ENCODE measurements at places on chromosomes 2 and 18. TPM values are rescaled to one million over a fixed set of nuclear protein-coding genes. Genes with fewer than 3 reads are reported as not detected.

DNA sequence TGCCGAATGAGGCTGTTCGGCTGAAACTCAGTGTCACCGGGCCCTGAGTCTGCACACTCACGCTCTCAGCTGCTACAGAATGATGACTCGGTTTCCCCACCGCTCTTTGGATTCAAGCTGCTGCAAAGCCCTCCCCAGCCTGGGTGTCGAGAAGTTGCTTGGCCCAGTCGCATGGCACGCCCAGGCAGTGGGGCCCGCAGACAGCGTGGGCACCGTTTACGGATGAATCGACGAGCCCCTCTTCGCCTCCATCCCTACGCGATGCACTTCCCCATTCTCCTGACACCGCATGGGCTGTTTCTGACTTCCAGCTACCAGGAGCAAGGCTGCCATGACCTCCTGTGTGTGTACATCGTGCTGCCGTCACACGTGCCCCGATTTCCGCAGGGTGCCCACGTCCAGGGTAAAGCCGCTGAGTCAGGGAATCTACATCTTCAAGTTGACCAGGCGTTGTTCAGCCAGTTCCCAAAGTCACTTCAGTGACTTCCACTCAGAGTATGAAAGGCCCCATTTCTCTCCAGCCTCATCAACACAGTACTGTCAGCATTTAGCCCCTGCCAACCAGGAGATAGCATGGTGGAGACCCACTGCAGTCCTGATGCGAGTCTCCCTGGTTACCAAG, 60.3 kb upstream of the GPC1 start:
- DNase-seq, result no peak

The GYPC gene
- total RNA-seq, result 89.2 TPM

DNA sequence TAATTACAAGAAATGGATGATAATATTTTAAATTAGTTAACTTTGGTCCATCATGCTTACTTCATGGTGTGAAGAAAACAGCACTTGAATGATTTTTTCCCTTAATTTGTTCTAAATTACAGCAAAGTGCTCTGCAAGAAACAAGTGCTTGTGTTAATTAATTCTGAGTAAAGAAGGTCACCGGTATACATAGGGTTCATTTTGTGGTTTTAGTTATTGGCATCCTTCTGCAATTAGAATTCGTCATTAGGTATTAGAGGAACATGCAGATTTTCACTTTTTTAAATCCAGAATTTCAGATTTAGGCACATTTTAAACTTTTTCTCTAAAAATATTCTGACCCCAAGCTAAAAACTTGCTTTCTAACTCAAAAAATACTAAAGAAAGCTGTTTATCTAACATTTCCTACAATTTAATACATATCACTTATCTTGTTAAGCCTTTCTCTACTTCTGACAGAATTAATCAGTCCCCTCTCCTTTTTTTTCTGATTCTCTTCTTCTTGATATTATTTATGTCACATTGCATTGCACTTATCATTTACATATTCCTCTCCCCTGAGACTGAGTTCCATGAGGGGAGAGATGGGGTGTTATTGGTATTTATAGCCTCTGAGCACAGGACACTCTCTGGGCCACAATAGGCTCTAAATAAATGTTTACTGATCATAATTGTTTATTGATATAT, 129.2 kb downstream of the PLA2R1 start:
- no peak for DNase-seq

- DNase-seq, result peak; percentile 57
Observed at GRCh38 chr2:109435901-109436598, 177.7 kb downstream of the SEPTIN10 start.

DNA sequence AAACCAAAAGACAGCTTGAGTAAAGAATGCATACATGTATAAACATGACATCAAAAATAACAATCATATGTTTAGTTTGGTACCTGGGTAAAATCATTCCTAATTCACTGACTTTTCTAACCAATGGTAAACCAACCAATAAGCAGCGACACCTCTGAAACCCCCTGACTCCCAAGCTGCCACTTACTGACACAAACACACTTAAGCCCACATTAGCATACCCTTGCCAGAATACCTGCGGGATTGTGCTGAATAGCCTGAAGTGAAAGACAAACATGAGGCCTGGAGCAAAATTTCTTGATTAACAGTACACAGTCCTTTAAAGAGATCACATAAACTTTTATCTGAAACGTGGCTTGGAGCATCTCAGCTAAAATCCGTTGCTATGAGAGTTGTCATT, 902.9 kb downstream of the TMEM182 start:
- DNase-seq, result no peak

DNA sequence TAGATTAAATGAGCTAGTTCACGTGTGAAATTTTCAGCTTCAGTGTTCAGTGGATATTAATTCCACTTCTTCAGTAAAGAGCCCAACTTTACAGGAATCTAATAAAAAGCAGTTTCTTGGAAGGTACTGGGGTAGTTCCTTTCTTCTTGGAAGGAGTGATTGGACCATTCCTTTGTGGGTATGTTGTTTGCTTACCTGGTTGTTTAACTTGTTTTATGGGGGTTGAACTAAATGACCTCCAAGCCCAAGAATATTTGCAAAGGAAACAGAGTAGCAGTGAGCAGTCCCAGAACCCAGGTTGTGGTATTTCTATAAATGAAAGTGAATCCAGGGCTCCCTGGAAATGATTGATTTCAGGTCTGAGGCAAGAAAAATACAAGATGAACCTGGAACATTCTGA, 31.4 kb downstream of the KCNJ13 start:
- DNase-seq, result no peak

DNA sequence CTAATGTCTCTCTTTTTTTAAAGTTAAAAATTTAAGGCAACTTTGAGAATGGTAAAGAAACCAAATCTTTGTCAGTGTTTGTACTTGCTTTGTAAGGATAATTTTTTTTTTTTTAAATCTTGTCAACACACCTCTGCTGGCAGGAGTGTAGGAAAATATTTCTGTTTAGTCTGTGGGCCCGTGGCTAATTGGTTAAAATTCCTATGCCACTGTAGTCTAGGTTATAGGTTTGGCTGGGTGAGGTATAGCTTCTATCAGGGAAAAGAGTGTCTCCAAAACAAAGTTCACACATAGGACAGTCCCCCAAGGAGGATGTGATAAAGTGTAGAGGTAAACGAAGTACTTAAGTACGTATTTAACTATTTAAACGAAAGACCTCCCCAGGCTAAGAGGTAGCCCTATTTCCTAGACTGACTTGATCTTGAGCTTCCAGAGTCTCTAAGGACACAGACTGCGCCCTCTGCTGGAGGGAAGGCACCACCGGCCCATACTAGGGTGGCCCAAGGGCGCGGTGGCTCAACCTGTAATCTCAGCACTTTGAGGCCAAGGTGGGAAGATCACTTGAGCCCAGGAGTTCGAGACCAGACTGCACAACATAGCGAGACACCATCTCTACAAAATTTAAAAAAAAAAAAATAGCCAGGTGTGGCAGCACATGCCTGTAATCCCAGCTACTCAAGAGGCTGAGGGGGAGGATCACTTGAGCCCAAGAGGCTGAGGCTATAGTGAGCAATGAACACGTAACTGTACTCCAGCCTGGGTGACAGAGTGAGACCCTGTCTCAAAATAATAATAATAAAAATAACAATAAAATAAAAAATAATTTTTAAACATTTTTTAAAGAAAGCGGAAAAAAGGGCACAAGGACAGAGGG, 8.9 kb downstream of the TEX44 start:
- peak; percentile 93 for DNase-seq

The SKA1 gene
- total RNA-seq, result 0.36 TPM

GRCh38 chr2:237315170-237315828, 98.7 kb downstream of the COL6A3 start:
- peak; percentile 89 for DNase-seq

The MRO gene
- 2.0 TPM for total RNA-seq

- no peak for DNase-seq
Observed at GRCh38 chr18:70826571-70826970, 537.7 kb downstream of the SOCS6 start.

DNA sequence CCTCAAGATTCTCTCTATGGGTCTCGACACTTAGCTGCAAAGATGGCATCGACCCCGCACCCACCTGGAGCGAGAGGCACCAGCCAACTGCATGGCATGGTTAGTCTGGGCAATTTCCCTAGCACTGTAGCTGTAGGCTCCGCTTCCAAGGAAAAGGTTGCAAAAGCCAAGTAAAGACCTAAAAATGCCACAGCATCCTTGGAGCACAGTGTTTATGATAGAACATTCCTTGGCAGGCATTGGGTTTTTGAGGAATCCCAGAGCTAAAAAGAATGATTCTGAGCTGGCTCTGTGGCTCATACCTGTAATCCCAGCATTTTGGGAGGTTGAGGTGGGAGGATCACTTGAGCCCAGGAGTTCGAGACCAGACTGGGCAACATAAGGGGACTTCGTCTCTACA, 22.9 kb downstream of the QPCT start:
- no peak for DNase-seq

The CROCC2 gene
- 0.18 TPM for total RNA-seq

The GPR75 gene
- 2.5 TPM for total RNA-seq

The RIOK3 gene
- total RNA-seq, result 74.8 TPM

DNA sequence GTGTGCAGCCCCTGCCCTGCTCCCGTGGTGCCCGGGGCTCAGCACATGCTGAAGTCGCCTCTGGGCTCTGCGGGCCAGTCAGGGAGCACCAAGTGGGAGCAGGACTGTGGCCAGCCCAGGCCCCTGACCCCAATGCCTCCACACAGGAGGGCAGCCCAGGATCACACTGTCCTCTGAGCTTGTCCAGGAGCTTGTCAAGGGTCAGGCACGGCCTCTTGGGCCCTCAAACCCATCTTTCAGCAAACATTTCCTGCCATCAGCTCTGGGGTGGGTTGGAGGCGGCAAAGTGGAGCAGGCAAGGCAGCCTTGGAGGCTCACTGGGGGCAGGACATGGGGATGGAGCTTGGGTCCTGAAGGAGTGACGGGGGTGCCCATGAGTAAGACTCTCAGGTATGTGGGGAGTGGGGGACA, 10.3 kb downstream of the SNED1 start:
- no peak for DNase-seq

The DOK6 gene
- total RNA-seq, result 14.1 TPM

- peak; percentile 71 for DNase-seq
Observed at GRCh38 chr18:79738581-79739439, 58.9 kb upstream of the KCNG2 start.

The DCDC2C gene
- 4.6 TPM for total RNA-seq

GRCh38 chr2:240333985-240334384, 101.5 kb upstream of the GPC1 start:
- DNase-seq, result no peak

Data from sciatic nerve (tissue), 2 donors.